Activated CD4-positive, CD25-positive, alpha-beta regulatory T cell treated with anti-CD3 and anti-CD28 coated beads, Interleukin-2, amount 50 U/mL, for 72 hours (primary cell): ENCODE measurements at places on chromosomes 13 and 19.

GRCh38 chr19:35208121-35208520 is 20.4 kb downstream of the FAM187B start:
- DNase-seq: no peak

GRCh38 chr13:105139048-105139379 is 1396.4 kb downstream of the EFNB2 start:
- DNase-seq: no peak

- no peak for DNase-seq
Measured at GRCh38 chr13:42369071-42369797, 97.3 kb downstream of the AKAP11 start.

GRCh38 chr13:32001154-32001768 is 30.3 kb upstream of the FRY start:
- no peak for DNase-seq

DNA sequence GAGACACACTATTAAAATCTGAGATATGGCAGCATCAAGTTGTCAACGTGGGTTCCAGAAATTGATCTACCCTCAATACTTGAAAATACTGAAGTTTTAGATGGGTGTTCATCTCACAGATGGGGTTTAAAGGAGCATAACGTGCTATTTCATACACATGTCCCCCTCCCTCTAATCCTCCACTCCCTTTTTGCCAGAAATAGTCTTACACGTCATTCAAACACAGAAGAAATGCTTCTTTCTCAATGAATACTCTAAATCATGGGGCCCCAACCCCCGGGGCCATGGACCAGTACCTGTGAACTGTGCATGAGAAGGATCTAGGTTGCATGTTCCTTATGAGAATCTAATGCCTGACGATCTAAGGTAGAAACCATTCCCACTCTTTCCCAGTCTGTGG is 19.6 kb downstream of the KLF12 start:
- no peak for DNase-seq

DNA sequence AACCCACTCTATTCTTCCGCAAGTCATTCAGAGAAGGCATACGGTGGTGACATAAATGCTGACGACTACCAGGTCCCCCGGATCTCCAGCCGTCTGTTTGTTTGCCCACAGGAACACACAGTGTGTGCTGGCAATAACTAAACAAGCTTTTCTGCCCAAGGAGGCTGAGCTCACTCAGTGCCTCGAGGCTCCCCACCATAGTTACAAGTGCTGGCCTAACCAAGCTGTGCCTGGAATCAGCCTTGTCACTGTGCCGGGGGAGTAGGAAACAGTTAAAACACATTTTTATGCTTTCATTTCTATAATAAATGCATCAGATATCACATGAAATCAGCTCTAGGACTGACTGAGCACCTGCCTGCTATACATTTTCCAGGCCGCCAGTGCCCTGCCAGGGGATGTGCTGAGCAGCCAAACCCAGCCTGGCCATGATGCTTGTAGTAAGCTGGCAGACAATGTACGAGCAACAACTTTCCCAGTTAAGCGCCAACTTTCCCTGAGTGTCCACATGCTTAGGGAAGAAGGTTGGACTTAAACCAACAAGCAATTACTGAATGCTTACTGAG is 28.1 kb downstream of the BRD4 start:
- DNase-seq: no peak

GRCh38 chr19:952680-953444 is 27.0 kb downstream of the ARID3A start:
- no peak for DNase-seq

DNA sequence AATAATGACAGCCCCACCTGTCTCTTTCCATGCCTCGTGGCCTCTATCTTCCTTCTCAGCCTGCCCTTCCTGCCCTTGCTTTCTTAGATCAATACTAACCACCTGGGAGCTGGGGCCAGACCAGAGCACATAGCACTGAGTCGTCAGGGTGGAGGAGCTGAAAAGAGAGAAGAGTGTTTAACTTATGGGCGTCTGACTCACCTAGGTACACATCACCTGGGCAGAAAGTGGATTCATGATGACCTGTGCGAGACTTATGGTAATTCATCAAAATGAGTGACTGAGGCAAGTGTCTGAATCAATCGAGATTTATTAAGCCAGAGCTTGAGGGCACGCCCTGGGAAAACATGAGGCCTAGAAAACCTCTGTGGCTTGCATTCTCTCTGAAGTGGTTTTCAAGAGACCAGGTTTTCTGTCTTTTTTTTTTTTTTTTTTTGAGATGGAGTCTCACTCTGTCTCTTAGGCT is 19.2 kb downstream of the CEACAM6 start:
- DNase-seq: peak; percentile 36

DNA sequence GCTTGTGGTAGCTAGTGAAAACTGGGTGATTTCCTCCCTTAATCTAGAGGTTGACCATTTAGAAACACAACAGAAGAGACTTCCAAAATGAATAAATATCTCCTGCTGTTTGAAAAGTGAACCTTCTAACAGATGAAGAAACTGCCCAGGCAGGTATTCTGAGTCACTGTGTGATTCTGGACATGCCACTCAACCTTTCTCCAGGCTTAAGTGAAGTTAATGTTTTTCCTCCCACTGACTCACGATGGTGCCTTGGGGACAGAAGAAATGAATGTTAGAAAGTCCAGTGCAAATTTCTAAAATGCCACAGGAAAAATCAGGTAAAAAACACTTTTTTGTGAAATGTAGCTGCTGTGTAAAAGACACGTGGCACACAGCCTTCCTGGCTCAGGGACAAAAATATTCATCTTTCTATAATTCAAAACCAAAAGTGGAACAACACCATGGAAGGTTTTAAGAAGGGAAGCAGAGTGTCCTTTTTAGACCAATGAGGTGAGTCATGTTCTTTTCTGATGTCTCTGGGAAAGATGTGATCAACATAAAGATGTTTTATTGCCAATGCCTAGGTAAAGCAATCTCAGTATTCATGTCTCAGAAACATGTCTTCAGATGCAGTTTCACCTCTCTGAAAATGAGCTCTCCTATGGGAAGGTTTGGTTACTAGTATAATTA is 9.1 kb downstream of the UBE2L5 start:
- no peak for DNase-seq

DNA sequence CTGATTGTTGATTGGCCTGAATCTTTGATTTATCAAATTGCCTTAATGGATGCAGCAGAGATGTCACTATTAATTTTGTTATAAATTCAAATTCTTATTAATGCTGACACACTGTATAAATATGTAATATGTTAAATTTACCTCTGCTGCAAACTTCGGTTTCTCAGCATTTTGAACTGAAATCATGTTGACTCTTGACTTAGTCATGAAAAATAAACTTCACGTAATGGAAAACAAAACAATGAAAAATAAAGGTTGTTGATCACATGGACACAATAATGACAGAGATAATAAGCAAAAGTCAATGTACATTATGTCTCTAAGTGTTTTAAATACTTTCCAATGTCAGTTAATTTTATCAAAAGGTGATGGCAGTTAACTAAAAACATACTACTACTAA is 827.6 kb downstream of the PCDH9 start:
- no peak for DNase-seq

- no peak for DNase-seq
Measured at GRCh38 chr13:59176775-59177174, 987.0 kb downstream of the DIAPH3 start.

- DNase-seq: no peak
Measured at GRCh38 chr19:32677657-32678056, 2.0 kb downstream of the RGS9BP start.

GRCh38 chr13:68813180-68813796 is 1294.3 kb upstream of the ATXN8OS start:
- DNase-seq: no peak

GRCh38 chr13:75897386-75897785 is 261.3 kb downstream of the LMO7 start:
- DNase-seq: no peak

DNA sequence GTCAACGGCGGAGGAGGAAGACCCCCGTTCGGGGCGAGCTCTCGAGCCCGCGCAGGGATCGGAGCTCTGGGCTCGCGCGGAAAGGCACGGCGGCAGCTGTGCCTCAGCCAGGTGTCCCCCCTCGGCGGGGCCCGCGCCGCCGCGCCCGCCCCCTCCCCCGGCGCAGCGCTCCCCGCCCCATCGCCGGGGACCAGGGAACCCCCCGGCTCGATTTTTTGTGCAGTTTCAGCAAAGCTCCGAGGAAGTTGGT is 110.0 kb downstream of the KCNRG start:
- peak; percentile 63 for DNase-seq

- no peak for DNase-seq
Measured at GRCh38 chr13:24253520-24254145, 55.7 kb upstream of the C1QTNF9 start.

DNA sequence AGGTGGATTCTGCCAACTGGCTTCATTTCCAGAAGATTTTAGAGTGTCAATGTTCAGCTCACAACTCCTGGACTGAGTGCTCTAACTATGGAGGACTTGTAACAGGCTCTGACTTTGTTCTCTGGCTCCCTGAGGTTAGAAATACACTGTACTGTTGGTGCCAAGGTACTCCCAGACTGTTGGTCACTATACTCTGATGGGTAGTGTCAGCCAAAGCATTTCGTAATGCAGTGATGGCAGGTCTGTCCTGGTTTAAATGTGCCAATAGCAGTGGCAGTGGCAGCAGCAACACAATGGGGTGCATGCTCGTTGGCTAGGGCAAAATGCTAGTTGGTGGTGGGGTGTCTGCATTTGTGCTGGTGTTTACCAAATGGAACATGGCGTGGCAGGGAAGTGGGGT is 472.2 kb downstream of the TDRD3 start:
- DNase-seq: no peak

DNA sequence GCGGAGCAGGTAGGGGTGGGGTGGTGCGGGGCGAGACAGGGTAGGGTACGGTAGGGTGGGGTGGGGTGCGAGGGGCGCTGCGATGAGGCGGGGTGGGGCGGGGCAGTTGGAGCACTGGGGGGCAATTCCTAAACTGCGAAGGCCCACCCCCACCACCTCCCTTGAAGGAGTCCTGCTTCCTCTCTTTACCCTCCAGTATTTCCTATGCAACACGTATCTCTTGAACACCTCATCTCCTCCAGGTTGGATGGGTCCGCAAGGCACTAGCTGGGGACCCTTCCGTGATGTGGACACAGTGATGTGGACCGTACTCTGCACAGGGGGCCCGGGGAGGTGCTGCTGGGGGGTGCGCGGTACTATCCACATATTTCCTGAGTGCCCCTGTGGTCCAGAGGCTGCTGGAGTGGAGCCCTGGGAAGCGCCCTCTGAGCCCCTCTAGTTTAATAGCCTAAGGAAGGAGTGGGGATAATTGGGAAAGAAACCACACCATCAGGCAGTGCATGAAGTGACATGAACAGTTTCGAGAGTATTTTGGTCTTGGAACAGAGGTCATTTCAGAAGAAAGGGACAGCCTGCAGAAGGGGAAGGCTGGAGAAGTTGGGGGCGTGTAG is 1.1 kb downstream of the IL17D start:
- DNase-seq: no peak

- DNase-seq: no peak
Measured at GRCh38 chr13:50459046-50459445, 384.4 kb downstream of the DLEU7 start.

DNA sequence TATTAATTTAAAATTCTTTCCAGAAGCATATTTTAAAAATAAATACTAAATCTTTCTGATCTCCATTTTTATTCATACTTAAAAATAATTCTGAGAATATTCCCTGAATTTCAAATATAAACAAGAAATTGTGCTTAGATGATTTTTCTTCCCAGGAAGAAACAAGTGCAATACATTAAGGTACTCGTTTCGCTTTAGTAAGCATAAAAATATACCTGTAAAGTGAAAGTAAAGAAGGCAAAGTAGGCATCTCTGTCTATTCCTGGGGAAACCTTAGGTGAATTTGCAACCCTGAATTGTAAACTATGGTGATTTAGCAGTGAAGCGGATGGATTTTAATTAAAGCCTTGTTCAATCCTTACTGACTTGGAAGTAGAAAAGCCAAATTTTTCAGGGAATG is 354.2 kb downstream of the DIAPH3 start:
- DNase-seq: no peak

GRCh38 chr19:43433689-43434088 is 19.0 kb downstream of the TEX101 start:
- no peak for DNase-seq
